ENCODE measurements at places on chromosomes 2 and 18.
A peak's percentile ranks its signal among the peaks of the same experiment; 100 is the strongest.

- DNase-seq = no peak
Measured at GRCh38 chr2:240742602-240743095, 51.0 kb downstream of the AQP12A start.

GRCh38 chr18:47737956-47738355, 192.5 kb downstream of the SMAD2 start:
- DNase-seq = no peak

DNA sequence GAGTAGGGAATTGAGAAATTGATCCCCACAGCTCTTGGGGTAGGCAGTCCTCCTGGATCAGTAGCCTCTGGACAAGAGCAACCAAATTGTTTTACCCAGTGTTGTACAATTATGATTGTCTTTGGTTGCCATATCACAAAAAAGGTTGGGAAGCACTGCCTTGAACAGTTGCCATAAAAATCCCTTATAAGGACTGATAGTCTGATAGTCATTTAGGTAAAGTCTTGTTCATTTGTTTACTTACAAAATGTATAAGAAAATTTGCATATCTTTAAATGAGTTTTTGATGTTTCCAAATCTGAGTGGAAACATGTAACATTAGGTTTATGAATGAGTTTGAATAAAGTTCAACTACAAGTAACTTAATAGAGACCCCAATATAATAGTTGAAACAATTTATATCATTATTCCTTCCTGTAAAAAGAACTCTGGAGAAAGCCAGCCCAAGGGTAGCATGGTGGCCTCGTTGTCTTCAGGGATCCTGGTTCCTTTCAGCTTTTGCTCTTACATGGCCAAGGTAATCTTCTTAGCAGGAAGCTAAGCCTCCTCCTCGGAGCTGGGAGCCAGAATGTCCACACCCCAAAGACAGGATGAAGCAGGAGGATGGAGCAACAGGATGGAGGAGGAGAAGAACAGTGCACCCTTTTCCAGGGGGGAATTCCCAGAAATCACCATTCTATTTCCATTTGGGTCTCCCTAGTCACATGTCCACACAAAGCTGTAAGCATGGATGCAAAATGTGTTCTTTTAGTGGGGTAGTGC, 35.7 kb upstream of the NEMP2 start:
- DNase-seq = no peak

DNA sequence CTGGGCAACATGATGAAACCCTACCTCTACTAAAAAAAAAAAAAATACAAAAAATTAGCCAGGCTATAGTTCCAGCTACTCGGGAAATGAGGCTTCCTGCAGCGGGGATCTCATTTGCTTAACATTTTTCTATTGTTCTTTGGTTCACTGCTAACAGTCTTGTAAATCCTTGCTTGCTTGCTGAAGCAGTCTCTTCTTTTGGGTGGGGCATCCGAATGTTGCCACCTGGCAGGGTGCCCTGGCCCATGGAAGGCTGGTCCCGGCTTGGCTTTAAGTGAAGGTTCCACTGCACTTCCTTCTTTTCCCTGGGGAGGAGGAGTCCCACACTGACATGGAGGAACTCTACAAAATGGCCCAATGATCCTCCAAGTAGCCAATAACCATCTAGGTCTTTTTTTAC, 6.0 kb upstream of the ANKRD29 start:
- DNase-seq = no peak

GRCh38 chr2:147172493-147173188, 672.2 kb upstream of the ACVR2A start:
- no peak for DNase-seq

GRCh38 chr18:8963876-8964275, 138.6 kb upstream of the NDUFV2 start:
- peak; percentile 37 for DNase-seq

Measured in astrocyte of the spinal cord (primary cell).